ENCODE measurements at places on chromosomes 4 and X. TPM values are rescaled to one million over a fixed set of nuclear protein-coding genes. Genes with fewer than 3 reads are reported as not detected.

SPANXC gene
- not detected for total RNA-seq

HEPH gene
- 12.2 TPM for total RNA-seq

SCML2 gene
- 0.15 TPM for total RNA-seq

- no peak overlapping the region for H3K4me3 ChIP-seq
- H3K27me3 ChIP-seq: no peaks in the 10 kb centered on the region
- peaks cover 16% of the 10 kb centered on the region for H3K4me1 ChIP-seq
- peaks cover 16% of the 10 kb centered on the region for H3K36me3 ChIP-seq
- DNase-seq: no peak
Observed at GRCh38 chr4:5824635-5825034, 68.3 kb downstream of the CRMP1 start.

DNA sequence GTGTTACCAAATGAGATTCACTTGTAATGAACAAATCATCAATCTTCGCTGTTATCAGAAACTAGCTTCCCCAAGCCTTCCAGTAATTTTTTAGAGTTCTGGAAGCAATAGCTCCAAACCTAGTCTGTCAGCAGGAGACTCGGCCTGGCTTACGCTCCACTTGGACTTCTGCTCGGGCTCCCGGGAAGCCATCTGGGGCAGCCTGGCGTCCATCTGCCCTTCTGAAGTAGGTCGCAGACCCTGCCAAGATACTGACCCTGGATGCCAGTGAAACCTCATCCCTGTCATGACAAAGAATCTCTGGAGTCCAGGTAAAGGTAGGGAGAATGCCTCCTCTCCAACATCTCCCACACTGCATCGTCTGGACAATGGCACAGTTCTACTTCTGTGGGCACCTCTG, 493.8 kb upstream of the ZFP42 start:
- no peaks in the 10 kb centered on the region for H3K27me3 ChIP-seq
- H3K4me1 ChIP-seq: no peaks in the 10 kb centered on the region
- no peaks in the 10 kb centered on the region for H3K36me3 ChIP-seq
- no peak overlapping the region for H3K4me3 ChIP-seq
- no peak overlapping the region for H3K27ac ChIP-seq
